ENCODE measurements at places on chromosomes 3 and 15.

- DNase-seq: no peak
Observed at GRCh38 chr3:10408680-10409079, 87.8 kb upstream of the SEC13 start.

GRCh38 chr3:30934208-30934550 lies 39.7 kb upstream of the GADL1 start:
- DNase-seq: no peak

GRCh38 chr3:56823421-56823926 lies 21.7 kb upstream of the ARHGEF3 start:
- DNase-seq: no peak

- no peak for DNase-seq
Observed at GRCh38 chr3:119632829-119633228, 27.6 kb downstream of the POPDC2 start.

GRCh38 chr3:50333744-50334328 lies 5.8 kb upstream of the TUSC2 start:
- no peak for DNase-seq
